ENCODE measurements at places on chromosomes 3 and 15.

DNA sequence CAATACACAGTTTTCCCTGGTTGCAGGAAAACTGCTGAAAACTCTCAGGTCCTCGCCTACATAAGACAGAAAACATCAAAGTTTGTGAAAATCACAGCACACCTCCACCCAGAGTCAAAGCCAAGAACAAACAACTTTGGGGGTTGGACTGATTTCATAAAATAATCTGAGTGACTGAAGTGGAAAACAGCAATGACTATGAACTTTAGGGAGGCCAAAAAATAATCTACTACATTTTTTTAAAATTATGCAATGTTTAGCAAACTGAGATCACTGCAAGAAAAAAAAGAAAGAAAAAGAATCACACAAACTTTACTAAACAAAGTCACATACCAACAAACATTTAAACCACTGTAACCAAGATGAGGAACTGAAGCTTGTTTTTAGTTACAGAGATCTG, 15.9 kb upstream of the FOXP1 start:
- no peak for DNase-seq

DNA sequence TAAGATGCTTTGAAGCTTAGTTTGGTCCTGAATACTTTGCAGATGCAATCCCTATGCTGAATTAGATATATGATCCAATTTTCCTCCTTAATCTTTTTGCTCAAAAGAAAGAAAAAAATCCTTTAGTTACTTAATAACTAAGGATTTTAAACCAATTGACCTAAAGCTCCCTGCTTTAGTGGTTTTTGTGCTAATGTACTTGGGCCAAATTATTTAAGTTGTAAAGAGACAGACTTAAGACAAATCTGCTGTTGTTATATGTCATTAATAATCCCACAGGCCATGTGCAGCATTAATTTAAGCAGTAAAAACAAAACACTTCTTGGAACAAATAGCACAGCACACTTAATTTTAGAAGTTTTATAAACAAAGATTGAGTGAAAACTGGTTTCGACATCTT, 776.1 kb upstream of the SEMA6D start:
- no peak for DNase-seq

- DNase-seq, result no peak
Observed at GRCh38 chr3:123618768-123619484, 34.1 kb upstream of the HACD2 start.

DNA sequence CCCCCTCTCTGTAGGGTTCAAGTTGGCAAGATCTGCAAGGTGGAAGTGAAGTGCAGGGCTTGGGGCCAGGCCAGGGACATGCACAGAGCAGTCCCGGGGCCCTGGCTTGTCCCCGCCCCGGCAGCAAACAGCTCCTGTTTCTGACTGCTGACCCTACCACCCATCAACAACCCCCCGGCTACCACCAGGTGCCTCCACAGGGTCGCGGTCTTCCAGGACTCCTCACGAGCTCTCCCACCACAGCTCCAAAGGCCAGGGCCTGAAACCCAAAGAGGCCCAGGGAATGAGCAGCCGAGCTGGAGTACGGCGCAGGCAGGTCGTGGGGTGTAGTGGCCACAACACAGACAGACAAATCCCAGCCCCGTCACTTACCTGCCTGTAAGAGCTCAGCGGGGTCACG, 121.3 kb upstream of the SMAD3 start:
- DNase-seq, result no peak

- DNase-seq, result no peak
Observed at GRCh38 chr3:134647902-134648760, 2.7 kb downstream of the KY start.

- DNase-seq, result no peak
Observed at GRCh38 chr3:99865321-99865720, 47.7 kb downstream of the CMSS1 start.

- no peak for DNase-seq
Observed at GRCh38 chr3:170522201-170522600, 63.7 kb downstream of the SLC7A14 start.

- no peak for DNase-seq
Observed at GRCh38 chr3:128950223-128950938, 43.5 kb downstream of the CFAP92 start.

DNA sequence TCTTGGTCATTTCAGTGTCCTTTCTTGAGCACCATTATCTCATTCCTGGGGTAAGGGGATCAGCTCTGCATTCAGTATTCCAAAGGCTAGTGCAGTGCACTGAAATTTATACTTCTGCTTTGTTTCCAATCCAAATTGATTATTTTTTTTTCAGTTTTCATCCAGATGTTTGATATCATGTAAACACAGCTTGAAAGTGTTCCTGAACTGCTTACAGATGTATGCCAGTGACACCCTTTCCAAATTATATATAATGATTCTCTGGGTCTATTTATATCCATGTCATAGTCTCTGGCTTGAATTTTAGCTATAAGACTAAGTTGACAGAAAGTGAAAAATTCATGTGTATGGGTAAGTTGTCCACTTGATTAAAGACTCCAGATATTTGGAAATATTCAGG, 11.8 kb upstream of the TNFAIP8L3 start:
- no peak for DNase-seq

- no peak for DNase-seq
Observed at GRCh38 chr15:67731112-67731721, 94.1 kb upstream of the SKOR1 start.

GRCh38 chr15:91342097-91342496, 242.0 kb downstream of the SV2B start:
- DNase-seq, result no peak

DNA sequence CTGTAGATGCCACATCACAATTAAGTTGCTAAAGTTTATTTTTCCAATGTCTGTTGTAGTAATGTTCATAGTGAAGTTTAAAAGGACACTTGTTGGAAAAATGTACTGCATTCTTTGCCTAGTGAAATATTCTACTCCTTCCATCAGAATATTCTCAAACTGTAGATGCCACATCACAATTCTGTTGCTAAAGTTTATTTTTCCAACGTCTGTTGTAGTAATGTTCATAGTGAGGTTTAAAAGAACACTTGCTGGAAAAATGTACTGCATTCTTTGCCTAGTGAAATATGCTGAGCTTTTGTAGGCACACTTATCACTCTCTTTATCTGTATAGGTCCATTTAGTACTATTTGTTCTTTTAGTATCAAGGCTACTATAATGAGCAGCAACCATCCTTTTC, 836.1 kb downstream of the NAALADL2 start:
- DNase-seq, result no peak

DNA sequence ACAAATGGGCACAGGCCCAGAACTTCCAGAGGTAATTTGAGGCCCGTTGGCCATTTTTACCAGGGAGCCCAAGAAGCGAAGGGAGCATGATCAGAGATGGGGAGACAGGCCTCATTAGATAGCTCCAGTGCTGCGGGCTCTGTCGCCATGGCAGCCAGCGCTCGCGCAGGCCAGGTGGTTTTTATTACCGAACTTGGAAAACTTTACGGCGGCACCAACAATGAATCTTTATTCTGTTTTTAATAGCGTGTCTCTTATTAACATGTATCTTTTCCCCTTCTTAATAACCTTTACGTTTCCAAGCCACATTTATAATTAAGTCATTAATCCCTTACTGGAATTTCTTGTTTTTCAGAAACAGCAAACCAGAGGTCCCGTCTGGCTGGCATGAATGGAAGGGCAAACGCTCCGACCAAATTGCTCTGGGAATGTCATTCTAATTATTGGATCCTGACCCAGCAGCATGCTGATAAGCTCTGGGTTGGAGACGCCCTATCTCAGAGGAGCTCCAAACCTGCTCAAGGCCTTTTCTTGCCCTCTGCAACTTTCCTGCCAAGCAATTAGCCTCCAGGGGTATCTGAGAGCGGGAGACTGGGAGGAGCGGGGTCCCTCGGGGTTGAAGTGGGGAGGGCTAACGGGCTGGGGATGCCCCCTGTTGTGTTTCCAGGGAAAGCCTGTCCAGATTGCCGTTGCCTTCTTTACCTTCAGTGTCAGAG, 256.4 kb downstream of the TLE3 start:
- no peak for DNase-seq

- no peak for DNase-seq
Observed at GRCh38 chr3:62553811-62554210, 180.5 kb upstream of the FEZF2 start.

DNA sequence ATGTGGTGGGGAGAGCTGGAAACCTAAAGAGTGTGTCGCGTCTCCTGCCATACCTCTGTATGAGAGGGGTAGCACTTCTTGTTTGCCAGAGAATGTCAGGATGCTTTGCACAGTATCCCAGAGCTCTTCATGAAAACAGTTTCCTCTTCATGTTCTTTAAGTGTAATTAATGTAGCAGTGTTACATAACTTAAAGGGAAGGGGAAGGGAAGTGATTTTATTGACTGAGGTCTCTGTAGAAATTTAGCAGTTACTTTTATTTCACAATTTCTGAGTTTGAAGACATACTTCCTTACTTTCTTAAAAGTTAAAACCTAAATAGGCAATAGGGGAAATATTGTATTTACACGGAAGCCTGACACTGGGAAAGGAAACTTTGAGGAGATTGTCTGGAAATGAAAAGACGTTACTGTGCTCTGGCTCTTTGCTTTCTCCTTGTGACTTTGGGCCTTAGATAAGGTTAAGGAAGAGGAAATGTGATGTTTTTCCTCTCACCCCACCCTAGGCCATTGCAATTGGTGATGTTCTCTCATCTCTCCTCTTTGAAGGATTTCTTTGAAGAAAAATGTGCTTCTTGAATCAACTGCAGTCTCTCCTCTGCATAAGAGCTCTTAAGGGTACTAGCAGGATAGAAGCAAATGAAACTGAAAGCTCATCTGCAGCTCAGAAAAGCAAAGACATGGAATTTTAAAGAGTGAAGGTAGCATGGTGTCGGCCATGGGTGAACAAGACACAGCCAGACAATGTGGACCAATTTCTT, 6.0 kb downstream of the NXPE3 start:
- no peak for DNase-seq

- no peak for DNase-seq
Observed at GRCh38 chr15:68272721-68273271, 4.7 kb upstream of the FEM1B start.

- no peak for DNase-seq
Observed at GRCh38 chr15:71597637-71598036, 212.7 kb upstream of the NR2E3 start.

DNA sequence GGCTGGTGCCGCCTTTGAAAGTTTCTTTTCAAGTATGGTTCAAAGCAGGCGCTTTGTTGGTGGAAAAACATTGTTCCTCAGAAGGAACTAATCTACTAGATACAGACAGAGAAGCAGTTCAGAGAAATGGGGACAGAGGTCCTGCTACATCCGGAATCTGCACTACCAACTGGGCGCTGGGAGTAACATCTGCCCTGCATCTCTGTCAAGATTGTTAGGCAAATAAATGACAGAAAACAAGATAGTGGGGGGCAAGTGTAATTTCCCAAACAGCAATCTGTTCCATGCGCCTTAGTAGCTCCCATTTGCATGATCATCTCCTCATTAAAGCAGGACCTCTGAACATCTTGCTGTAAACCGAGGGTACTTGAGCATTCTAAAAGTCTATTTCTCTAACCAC, 17.4 kb downstream of the TLE3 start:
- no peak for DNase-seq

DNA sequence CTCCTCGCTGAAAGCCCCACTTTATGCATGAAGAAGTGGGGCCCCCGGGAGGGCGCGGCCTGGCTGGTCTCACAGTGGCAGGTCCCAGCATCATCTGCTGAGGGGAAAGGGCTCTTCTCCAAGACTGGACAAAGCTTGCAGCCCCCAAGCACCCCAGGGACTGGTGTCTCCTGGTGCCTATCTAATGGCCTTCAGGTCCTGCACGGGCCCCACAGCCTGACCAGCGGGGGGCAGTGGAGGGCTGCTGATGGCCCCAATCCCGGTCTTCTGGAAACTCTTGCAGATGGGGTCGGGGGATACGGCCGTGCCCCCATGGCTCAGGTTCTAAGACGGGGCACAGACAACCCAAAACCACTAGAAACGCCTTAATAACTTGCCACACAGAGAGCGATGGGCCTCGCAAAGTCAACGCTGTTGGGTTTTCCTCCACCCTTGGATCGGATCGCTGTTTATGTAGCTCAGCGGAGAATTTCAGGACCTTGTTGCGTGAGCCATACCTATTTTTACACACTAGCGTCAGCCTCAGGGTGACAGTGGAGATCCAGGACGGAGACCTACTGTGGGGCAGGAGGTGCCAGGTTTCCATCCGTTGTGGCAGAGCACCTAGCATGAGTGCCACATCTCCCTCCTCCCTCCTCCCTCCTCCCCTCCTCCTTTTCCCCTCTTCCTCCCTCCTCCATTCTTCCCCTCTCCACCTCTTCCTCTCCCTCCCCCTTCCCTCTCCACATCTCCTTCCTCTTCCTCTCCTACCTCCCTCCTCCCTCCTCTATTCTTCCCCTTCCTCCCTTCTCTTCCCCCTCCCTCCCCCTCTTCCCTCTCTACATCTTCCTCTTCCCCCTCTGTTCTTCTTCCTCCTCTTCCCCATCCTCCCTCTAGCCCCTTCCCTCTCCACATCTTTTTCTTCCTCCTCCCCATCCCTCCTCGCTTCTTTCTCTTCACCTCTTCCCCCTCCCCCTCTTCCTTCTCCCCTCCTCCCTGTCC, 79.3 kb upstream of the ALDH1L1 start:
- DNase-seq, result no peak

DNA sequence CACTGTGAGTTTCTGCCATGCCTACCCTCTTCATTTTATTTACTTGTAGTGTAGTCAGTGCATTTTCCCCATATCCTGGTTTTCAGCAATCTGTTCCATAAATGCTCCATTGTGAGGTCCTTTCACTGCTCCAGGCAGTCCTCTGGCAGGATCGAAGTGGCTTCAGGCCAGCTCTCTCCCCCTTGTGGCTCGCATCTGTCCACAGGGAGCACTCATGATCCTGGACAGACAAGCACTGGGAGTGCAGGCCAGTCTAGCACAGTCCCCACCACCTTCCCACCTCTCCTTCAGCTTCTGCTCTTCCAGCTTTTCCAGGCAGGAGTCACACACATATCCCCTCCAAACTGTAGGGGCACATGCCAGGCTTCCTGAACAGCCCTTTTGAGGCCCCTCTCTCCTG, 173.6 kb downstream of the PPM1L start:
- DNase-seq, result no peak

- no peak for DNase-seq
Observed at GRCh38 chr3:187256051-187256616, 35.4 kb downstream of the MASP1 start.

GRCh38 chr15:38168467-38169070, 84.1 kb upstream of the SPRED1 start:
- no peak for DNase-seq

DNA sequence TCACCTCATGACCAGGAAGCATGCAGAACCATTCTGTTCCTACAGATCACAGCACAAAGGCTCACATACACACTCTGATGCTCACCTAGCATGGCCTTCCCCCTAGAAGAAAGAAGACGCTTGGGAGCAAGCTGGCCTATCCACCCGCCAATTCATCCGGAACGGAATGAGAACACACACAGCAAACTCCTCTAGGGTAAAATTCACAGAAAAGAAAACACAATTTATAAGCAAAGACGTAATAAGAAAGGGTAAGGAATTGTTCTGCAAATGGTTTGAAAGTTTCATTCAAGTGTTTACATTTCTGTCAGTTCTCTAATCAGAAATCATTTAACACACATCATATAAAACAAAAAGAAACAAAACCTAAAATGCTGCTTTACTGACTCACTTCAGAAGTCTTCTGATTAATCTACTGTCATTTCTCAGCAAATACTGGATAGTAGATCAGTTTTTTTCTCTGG, 218.1 kb downstream of the OSBPL10 start:
- DNase-seq, result no peak
